ENCODE measurements at places on chromosomes 13 and 19.

- DNase-seq = peak; percentile 46
These were observed 20.2 kb downstream of the BBC3 start for GRCh38 chr19:47210689-47211316.

- no peak for DNase-seq
These were observed 32.9 kb upstream of the GPC6 start for GRCh38 chr13:93193682-93194081.

GRCh38 chr19:3916033-3916432, 16.8 kb upstream of the NMRK2 start:
- no peak for DNase-seq

DNA sequence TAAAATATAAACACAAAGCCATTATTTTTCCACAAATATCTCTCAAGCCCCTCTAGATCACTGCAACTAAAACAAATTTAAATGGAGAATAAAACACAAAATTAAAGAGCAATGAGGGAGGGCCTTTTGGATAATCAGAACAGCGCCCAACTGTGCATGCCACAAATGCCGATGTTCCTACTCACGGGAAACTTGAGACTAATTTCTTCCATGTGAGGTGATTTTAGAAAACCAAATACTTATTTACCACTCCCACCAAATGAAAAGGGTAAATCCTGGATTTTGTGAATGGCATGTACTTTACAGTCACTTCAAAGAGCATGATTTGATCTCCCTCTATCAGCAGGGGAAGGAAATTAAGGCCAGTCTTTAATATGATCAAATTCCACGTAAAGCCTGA, 74.8 kb downstream of the SLC7A1 start:
- DNase-seq = no peak

- no peak for DNase-seq
These were observed 1.4 kb upstream of the LGI4 start for GRCh38 chr19:35136231-35136630.

DNA sequence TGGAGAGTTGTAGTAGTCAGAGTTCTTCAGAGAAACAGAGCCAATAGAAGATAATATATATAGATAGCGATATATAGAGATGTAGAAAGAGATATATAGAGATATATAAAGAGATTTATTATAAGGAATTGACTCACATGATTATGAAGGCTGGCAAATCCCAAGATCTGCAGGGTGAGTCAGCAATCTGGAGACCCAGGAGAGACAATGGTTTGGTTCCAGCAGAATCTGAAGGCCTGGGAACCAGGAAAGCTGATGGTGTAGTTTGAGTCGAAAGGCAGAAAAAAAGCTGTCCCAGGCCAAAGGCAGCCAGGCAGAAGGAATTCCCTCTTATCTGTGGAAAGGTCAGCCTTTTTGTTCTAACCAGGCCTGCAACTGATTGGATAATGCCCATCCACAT, 194.1 kb downstream of the NUFIP1 start:
- DNase-seq = no peak

GRCh38 chr13:31441800-31442510, 242.2 kb downstream of the B3GLCT start:
- DNase-seq = no peak

DNA sequence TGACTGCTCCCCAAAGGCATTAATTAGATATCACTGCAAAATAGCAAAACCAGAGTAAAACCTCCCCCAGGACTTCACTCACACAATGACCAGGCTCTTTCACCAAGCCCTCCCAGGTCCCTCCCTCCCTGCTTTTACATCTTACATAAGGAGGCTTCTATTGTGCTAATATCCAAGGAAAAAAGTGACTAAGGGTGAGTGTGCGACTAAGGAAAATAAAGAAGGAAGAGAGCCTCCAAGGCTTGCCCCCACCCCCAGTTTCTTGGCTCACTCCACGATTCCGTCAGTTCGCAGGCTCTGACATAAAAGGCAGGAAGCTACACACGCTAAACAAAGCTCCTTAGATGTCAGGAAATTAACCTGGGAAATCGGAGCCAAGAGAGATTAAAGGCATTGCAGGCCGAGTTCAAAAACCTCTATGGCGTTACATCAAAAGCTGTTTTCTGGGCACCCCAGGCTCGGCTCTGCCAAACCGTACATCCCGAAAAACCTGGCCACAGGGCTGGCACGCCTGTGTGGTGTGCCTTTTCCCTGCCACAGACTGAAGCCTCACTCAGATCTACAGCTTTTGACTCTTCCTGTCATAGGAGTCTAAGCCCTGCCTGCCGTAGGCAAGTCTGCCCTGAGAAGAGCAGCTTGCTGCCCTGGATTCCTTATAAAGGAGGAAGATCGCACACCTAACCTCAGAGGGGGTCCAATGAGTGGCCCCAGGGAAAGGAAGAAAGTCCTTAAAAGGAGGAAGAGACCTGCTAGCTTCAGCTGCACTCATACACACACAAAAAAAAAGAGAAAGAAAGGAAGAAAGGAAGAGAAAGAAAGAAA, 67.0 kb upstream of the SERP2 start:
- no peak for DNase-seq

- DNase-seq = no peak
These were observed 488.3 kb downstream of the FOXO1 start for GRCh38 chr13:40178130-40178529.

DNA sequence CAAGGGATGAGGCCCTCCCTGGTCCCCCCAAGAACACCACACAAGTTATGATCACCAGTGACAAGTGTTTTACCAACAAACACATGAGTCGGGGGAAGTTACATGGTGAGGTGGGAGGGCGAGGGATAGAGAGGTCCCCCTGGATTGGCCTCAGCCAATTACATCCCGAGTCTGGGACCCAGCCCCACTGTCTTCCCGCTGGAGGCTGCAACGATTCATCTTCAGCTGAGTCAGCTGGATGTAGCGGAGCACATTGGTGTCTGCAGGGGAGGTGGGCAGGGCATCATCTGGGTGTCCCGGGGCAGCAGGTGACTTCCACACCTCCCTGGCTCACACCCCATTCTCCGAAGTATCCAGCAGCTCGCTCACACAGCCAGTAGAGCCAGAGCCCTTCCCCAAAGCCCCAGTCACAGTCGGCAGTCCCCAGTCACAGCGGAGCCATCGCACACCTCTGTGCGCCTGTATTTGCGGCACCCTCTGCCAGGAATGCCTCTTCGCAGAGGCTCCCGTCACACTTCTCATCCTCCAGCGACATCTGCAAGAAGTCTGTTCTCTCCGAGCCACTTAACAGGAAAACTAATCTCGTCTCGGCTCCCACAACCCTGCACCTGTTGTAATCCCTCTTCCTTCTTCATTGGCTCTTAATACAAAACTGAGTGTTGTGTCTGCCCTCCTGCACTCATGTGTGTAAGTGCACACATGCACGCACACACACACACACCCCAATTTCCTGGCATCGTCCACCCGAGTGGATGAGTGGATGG, 2.0 kb downstream of the TTC9B start:
- DNase-seq = no peak

DNA sequence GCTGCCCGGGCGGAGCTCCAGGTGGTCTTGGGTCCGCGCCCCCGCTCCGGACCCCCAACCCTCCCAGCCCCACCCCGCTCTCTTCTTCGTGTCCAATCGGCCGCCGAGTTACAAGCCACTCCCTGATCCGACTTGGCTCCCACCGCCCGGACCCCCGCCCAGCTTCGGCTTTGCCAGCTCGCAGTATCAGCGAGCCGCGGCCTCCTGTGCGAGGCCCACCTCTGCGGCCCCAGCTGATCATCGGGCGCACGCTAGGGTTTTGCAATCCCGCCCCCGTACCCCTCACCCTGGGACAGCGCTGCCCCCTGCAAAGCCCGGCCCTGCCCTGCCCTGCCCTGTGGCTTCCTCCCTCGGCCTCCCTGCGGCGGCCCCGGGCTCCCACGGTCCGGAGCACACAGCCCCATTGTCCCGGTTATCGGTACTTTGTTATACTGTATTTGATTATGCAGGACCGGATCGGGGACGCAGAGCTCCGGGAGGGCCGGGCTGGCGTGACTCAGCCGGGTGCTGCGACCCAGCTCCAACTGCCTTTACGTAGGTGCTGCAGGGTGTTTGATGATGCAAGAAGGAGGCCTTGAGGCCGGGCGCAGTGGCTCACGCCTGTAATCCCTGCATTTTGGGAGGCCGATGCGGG, 598 bp upstream of the LPAR2 start:
- no peak for DNase-seq

- DNase-seq = no peak
These were observed 18.4 kb upstream of the MYADM start for GRCh38 chr19:53849237-53849676.

- peak; percentile 18 for DNase-seq
These were observed at the start of gene ZFR2 for GRCh38 chr19:3868770-3869456. Gene ZFR2 (minus strand): TSS chr19:3869038. CDS start chr19:3869017, 21 bp downstream.

Data from stimulated activated CD4-positive, alpha-beta T cell treated with anti-CD3 and anti-CD28 coated beads, Interleukin-15, amount 100 ng/mL, for 1 hour (primary cell).